Upper lobe of left lung (tissue), 6 donors: ENCODE measurements at places on chromosomes 16 and 17.

GRCh38 chr16:59698346-59699020 is 964.4 kb upstream of the GOT2 start:
- no peak for DNase-seq

DNA sequence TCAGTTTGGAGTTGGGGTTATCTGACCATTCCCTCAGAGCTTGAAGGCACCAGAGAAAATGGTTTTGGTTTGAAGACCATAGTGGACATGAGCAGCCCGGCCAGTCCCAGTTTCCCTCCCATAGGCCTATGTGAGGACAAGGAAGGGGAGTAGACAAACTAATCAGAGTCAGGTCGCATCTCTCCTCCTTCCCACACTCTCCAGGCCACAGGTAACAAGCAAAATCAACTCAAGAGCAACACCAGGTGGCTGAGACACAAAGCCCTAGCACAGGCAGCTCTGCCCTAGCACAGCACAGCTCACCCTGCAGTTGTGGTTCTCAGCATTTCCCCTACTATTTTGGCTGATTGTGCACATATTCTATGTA is 7.2 kb downstream of the SUPT4H1 start:
- no peak for DNase-seq

DNA sequence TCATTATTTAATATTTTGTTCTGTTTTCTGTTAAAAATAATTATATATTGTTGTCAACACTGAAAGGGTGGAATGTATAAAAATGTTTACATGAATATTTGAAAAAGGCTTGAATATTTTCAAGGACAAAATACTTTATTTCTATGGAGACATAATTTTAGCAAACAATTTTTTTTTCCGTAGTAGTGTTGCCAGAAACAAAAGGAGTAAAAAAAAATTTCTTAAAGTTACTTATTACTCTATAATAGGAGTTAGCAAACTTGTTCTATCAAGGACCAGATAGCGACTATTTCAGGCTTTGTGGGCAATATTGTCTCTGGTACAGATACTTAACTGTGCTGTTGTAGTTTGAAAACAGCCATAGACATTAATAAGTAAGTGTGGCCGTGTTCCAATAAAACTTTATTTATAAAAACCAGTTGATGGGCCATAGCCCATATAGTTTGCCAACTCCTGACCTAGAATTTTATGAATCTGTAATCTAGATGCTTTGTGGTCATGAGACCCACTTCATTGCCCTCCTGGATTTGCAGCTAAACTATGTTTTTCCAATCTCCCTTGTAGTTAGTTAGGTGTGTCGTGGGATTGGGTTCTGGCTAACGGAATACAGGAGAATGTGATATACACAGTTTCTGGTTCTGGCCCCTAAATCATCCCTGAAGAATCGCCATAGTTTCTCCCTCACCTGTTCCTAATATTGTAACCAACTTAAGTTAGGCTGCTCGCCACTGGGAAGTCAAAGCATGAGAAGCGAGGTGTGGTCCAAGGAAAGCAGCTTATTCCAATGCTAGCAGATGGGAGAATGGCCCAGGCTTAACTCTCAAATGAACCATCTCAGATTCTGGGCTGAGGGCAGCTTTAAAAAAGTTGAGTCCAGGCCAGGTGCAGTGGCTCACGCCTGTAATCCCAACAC is 153.6 kb downstream of the ABCA8 start:
- no peak for DNase-seq

DNA sequence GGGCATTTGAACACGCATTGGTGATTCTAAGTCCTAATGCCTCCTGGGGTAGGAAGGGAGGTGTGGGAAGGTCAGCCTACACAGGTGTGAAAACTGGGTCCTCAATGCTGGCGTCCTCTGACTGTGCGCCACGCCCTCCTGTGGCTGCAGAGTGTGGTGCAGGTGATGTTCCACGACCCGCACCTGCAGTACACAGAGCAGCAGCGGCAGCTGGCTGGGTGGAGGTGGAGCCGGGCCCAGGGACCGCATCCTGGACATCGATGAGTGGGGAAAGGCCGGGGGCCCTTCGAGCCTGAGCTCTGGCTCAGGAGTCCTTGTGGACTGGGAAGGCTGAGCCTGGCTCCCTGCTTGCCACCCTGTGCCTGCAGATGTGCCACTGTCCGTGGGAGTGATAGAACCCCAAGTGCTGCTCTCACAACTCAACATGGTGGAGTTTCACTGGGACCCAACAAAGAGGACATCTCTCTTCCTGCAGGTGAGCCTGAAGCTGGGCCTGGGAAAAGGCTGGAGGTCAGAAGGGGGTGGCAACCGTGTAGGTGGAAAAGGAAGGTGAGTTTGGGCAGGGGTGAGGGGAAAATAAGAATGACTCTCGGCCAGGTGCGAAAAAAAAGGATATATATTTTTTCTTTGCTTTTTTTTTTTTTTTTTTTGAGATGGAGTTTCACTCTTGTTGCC is 14.0 kb upstream of the STAC2 start:
- peak; percentile 77 for DNase-seq

DNA sequence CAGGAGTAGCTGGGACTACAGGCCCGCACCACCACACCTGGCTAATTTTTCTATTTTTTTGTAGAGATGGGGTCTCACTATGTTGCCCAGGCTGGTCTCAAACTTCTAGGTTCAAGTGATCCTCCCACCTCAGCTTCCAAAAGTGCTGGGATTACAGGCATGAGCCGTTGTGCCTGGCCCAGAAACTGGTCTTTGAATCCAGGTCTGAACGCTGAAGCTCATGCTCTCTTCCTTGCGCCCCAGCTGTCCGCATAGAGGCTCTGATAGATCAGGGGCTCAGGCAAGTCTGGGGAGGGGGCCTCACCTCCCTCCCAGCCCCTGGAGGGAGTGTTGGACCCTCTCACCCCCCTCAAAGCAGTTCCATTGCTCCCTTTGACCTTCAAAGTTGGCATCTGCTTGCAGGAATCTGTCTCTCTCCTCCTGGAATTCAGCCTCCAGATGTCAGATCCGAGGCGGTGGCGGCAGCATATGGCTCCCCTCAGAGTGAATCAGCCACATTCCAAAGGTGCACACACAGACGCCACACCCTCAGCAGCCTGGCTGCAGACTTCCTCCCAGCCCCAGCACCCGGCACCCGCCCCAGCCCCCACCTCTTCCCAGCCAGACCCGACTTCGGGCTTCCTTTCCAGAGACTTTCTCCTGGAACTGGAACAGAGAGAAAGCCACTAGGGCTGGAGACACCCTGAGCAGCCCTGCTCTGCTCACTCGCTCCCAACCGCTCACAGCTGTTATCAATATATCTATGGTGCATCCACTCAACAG is 16.9 kb upstream of the GLIS2 start:
- peak; percentile 86 for DNase-seq

DNA sequence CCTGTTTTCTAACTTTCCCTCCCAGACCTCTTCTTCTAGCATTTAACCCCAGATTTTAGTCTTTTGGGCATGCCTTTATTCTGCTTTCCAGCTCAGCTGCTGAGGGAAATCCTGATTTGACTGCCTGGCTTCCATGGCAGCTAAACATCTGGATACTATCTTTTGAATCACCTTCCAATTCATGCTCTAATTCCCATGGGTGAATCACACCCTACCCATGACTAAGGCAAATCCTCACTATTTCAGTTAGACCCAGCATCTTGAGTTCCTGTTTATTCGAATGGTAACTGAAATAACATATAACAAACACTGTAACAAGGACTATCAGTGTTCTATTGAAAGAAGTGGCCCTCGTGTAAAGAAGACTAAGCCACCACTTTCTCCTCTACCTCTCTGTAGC is 29.8 kb downstream of the CA10 start:
- no peak for DNase-seq

DNA sequence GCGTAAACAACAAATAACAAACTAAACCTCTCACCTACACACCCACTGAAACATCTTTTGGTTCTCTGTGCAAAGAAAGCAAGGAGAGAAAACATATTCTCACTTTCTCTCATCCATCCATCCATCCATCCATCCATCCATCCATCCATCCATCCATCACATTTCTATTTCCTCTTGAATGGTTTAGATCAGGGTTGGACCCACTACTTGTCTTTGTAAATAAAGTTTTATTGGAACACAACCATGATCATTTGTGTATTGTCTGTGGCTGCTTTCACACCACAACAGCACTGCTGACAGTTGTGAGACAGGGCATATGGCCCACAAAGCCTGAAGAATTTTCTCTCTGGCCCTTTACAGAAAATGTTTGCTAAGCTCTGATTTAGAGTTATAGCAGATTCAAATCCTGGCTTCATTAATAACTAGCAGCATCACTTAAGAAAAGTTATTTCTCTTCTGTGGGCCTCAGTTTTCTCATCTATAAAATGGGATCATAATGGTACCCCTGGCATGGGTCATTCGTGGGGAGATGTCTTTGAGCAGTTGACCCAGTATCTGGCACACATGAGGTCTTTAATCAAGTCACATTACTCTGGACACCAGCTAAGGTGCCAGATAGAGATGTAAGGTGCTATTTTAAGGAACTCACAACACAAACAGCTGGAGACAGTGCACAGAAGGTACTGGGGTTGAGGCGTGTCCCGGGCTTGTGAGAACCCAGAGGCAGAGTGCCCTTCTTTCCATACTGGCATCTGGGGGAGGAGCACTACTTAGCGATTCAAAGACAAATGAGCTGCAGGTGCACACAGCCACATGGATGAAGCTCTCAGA is 146.3 kb downstream of the CMIP start:
- DNase-seq: no peak

DNA sequence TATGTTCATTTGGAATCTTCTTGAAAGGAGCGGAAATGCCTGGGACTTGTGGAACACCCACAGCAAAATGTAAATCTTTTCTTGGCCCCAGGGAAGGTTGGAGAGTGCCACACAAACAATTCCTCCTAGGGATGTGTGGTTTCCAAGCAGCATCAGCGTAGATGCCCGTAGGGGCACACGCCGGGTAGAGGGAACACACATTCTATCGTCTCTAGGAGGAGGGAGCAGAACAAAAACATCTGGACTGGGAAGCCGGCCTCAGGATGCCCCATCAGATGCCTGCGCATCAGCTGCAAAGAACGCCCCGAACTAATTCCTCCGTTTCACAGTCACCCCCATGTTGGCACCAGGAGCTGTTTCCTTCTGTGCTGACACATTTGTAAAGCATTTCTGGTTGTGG is 357.9 kb upstream of the ZFHX3 start:
- no peak for DNase-seq

DNA sequence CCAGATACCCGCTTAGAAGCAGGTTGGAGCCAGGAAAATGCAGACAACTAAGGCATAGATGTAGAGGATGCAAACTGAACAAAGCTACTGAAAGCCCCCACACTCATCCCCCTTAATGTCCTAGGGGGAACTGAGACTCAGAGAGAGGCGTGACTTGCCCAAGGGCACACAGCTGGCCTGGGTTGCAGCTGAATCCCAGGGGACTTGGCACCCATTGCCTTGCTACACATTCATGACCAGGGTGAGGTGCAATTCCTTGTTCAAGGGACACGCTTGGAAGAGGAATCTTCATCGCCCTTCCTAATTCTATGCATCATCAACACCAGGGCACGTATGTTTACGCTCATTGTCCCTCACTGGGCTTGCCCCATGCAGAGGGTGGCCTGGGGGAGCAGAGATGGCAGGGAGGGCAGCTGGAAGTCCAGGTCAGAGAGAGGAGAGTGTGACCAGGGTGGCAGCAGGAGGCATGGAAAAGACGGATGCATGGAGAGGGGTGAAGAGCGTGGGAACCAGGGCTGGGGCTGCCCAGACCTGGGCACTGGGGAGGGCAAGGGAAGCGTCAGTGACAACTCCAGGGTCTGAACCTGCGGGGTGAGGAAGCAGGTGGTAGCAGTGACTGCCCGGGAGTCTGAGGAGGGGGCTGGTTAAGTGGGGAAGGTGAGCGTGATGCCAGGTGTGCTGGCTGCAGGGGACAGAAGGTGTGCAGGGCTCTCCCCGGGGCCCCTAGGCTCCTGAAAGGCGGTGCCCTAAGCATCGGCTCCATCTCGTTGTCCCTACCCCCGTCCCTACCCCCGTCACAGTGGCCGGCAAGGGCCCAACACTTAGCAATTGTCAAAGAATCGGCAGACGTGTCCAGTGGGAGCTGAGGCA is 267.1 kb upstream of the TNRC6C start:
- DNase-seq: no peak

DNA sequence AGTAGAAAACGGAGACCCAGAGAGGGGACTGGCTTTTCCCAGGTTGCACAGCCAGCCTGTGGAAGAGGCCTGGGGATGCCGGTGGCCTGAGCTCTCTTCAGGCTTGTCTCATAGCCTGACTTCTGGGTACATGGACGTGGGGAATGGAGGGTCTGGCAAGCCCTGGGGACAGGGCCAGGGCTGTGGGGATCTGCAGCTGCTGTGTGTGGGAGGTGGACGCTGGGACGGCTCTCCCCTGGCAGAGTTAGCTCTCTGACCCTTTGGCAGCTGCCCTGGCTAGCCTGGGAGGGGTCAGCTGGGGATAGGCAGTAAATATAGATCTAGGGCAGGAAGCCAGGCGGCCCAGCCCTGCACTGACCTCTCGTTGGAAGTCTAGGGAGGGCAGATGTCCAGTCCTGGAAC is 20.5 kb downstream of the SLC4A1 start:
- no peak for DNase-seq

GRCh38 chr17:78259192-78259554 is 27.7 kb downstream of the TMEM235 start:
- no peak for DNase-seq

GRCh38 chr16:68902003-68902968 is 59.0 kb downstream of the TANGO6 start:
- no peak for DNase-seq

DNA sequence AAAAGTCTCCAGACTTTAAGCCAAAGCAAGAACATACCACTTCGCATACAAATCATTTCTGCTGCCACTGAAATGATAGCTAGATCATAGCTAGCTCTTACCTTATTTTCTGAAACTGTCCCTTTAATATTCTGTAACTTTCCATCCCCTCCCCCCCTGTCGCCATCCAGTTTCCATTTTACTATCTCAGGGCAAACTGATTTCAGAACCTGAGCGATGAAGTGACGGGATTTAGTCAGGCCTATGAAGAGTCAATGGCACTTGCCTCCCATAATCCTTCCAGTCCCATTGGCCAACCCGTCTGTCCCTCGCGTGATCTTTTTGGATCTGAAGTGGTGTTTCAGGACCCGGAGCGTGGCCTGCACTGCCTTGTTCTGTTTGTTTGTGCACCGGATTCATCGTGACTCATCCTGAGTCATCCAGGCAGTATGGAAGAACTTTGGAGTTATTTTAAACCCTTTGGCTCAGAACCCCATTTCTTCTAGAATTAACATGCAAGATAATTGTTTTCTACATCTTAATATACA is 199.8 kb upstream of the CHMP6 start:
- DNase-seq: no peak

DNA sequence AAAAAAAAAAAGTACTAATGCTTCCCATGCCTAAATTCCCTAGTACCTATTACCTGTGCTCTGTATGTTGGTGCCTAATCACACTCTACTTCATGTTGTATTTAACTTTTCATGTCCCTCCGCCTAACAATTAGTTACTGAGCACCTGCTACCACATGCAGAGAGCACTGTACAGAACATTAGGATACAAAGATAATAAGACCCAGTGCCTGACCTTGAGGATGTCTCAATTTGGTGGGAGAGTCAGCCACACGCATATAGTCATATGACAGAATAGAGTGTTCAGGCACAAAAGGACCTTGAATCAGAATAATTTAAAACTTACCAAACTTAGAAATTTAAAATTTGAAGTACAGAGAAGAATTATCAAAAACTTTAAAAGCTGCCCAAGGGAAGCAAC is 42.1 kb downstream of the USP31 start:
- no peak for DNase-seq
